HS-5 (cell line): ENCODE measurements at places on chromosomes 5 and 9.

DNA sequence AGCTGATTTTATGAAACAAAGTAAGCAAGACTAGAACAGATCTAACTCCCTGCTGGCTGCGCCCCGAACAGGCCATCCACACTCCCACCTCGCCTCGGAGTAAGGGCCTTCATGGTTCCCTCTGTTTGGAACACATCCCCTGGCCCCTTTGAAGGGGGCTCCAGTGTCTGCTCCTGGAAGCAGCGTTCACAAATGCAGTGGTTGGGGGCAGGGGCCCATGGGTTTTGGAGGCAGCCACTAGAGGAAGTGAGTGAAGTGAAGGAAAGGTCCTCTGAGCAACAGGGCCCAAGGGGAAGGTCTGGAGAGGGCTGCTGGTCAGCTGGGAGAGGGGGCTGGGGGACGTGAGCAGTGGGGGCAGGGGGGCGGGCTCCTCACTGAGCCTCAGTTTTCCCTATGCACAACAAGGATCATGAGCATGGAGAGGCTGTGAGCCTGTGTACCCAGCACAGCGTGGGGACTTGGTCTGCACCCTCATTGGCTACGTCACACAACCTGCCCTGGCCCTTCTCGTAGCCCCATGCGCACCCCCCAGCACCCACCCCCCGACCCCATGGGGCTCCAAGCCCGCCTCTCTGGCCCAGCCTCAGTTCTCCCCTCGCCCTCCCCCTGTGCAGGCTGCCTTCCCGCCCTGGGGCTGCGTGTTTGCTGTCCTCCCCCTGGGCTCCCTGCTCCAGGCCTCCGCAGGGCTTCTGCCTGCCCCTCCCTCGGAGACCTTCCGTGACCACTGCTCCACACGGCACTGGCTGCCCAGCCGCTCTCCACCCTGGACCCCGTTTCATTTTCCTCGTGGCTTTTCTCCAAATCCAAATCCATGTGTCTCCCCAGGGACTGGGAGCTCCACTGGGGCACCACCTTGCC lies 39.5 kb downstream of the RASGEF1C start:
- DNase-seq, result no peak

- peak; percentile 33 for DNase-seq
Observed at GRCh38 chr9:115650768-115651167, 502.8 kb upstream of the PAPPA start.

- DNase-seq, result peak; percentile 32
Observed at GRCh38 chr5:117414926-117415325, 840.3 kb upstream of the SEMA6A start.

- no peak for DNase-seq
Observed at GRCh38 chr5:2147504-2148311, 265.0 kb upstream of the IRX4 start.

DNA sequence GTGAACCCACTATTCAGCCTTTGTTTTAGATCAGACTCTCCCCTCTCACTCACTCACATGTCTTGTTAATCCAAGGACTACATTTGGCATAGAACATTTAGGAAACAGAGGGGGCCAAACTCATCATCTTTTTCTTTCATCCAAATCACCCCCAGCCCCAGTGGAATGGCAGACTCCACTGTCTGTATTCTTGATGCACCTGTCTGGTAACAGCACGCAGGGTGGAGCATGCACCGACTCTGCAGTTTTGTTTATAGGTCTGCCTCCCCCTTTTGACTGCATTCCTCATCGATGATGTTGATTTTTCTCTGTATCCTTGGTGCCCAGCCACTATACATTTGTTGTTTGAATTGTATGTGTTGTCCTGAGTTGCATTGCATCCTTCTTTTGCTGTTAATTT lies 66.0 kb downstream of the ANGPTL2 start:
- no peak for DNase-seq

- DNase-seq, result no peak
Observed at GRCh38 chr5:18142831-18143230, 508.6 kb downstream of the TAF11L14 start.

DNA sequence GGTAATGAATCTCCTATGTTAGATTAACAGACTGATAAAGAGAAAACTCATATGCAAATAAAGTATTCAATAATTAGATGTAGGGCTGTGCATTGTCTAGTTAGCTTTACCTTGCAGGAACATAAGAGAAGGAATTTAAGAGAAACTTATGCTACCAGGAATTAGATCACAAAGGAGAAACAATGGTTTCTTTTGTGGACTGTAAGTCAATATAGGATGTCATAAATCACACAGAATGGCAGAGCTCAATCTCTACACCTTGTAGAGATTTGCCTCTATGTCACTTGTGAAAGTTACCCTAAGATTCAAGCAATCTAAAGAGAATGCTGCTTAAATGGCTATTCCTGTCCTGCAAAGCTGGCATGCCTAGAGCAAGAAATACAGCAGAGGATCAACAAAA lies 26.0 kb downstream of the SLCO4C1 start:
- DNase-seq, result no peak

GRCh38 chr5:67792891-67793290 lies 422.7 kb upstream of the PIK3R1 start:
- no peak for DNase-seq

GRCh38 chr5:134851307-134851923 lies 5.6 kb downstream of the C5orf24 start:
- DNase-seq, result no peak

DNA sequence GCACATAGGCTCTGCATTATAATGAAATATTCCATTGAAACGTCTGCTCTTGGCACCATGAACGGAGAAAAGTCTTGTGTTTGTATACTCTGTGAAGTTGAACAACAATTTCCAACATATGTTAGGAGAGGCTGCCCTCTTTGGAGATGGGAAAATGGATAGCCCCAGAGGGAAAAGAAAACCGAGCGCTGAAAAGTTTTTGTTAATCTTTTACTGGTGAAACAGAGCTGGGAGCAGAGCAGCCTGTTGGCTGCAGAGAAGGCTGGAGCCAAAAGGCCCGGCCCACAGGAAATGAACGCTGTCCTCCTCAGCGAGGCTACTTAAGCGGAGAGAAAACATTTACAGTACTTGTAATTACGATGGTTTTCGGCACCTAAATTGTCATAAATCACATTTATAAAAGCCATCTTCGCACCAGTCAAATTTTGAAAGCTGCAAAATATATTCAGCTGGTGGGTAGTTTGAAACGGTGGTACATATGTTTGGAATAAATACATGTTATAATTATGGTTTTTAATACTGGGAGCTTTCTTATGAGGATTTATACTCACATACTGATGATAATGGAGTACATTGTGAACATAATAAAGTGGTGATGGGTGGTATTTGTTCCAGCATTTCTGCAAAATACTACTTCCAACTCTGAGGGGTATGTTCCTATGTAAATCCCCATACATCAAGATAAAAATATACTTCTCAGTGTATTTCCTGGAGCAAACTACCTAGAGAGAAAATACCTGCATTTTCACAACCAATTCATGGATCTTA lies 129.6 kb upstream of the CNTLN start:
- DNase-seq, result no peak

DNA sequence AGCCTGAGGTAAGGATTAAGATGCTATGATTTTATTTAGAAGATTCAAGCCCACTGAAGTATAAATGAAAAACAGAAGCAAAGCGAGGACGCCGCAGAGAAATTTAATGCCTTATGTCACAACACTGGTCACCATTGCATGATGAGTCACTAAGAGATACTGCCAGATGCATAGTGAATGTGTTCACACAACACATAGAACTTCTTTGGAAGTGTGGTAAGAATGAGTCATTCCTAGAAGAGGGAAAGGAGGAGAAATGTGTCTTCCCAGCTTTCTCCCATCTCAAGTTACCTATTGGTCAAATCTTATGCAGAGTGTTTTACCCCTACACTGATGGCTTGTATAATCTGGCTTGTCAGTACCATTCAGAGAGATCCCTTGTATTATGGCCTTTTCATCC lies 465.3 kb upstream of the ARRDC3 start:
- DNase-seq, result peak; percentile 82

- no peak for DNase-seq
Observed at GRCh38 chr5:6708814-6709213, 4.4 kb upstream of the TENT4A start.

DNA sequence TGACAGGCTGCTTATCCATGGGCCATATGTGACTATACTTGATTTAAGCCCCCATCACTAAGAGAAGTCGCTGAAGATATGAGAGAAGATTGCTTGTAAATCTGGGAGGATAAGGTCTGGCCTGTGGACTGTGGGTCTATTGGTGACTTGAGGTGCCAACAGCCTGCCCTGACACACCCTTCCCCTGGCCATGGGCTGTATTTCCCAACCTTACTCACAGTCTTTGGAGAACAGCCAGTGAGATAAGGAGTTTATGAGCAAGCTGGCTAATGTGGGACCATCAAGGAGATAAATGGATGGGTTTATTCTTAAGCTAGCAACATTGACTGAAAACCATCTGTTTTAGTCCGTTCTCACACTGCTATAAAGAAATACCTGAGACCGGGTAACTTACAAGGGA lies 231.3 kb downstream of the ZSWIM6 start:
- DNase-seq, result no peak

GRCh38 chr5:181134259-181134658 lies 3.3 kb upstream of the OR2V1 start:
- DNase-seq, result no peak

DNA sequence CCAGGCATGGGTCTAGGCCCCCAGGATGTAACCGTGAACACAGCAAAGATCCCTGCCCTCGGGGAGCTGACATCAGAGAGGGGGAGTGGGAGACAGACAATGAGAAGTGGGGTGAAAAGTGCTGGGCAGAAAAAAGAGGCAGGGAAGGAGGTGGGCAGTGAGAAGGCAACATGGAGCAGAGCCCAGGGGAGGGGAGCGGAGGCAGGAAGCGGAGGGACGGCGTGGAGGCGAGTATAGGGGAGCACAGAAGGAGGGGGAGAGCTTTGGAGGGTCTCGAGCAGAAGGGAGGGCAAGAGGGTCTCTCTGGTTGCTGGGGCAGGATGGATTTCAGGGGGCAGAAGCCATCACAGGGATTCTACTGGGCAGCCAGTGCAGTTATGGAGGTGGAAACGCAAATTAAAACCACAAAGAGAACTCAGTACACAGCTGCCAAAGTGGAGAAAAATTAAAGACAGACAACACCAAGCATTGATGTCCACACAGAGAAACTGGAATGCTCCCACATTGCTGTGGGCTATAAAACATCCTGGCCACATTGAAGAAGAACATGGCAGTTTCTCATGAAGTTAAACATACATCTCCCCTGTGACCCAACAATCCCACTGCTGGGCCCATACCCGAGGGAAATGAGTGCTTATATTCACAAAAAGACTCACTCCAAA lies 21.1 kb upstream of the LAMC3 start:
- DNase-seq, result no peak

DNA sequence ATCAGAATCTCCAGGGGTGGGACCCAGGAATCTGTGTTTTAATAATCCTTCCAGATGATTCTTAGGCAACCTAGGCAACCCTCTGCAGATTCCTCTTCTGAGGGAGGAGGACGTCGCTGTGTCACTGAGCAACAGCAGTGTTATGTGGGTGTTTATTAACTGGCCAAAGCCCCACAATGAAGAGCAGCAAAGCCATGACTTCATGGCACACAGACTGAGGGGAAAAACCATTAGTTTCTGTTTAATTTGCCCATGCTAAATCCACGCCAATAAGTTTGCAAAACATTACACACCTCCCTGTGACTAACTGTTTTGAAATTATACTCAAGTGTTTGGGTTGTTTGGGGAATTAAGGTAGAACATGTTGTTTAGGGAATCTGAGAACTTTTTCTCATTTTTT lies 83.7 kb upstream of the TMED7 start:
- no peak for DNase-seq

- no peak for DNase-seq
Observed at GRCh38 chr5:150443242-150444075, 6.1 kb downstream of the RPS14 start.

- no peak for DNase-seq
Observed at GRCh38 chr5:172299916-172300439, 16.4 kb upstream of the UBTD2 start.

DNA sequence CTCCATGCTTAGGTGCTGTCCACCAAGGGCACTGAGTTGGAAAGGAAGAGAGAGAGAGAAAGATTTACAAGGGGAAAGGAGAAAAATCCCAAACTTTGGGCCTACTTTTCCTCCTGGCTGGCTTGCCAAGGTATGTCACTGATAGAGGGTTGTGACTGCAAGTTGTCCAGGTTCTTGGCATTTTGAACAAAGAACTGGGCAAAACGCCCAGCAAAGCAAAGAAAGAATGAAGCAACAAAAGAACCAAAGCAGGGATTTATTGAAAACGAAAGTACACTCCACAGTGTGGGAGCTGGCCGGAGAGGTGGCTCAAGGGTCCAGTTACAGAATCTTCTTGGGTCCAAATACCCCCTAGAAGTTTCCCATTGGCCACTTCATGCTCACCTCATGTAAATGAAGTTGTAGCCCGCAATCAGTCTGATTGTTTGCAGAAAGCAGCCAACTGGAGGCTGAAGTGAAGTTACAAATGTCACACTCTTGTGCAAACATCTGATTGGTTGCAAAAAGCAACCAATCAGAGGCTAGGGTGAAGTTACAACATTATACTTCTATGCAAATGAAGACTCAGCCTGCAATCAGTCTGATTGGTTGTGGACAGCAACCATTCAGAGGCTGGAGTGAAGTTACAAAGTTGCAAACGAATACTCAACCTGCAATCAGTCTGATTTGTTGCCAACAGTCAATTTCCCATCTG lies 263.5 kb downstream of the YTHDC2 start:
- no peak for DNase-seq

DNA sequence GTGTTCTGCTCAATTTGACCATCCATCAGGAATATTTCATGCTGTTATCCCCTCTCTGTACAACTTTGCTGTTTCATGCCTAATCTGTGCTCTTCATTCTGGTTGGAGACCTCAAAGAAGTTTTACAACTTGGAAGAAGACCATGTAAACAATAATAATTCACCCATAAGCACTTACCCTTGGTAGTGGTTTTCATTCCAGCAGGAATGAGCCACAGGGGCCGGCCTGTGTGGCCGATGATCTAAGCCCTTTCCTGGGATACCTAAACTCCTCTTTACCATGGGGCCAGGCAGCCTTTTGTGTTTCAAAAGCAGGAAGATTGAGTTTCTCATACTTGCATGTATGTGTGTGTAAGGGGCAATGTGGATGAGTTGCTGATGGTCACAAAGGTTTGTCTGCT lies 165.0 kb downstream of the FGF1 start:
- no peak for DNase-seq

GRCh38 chr9:108765265-108765664 lies 90.5 kb downstream of the ACTL7B start:
- DNase-seq, result no peak

GRCh38 chr5:122516432-122516743 lies 204.4 kb downstream of the SNCAIP start:
- no peak for DNase-seq

GRCh38 chr5:403995-404394 lies 39.0 kb upstream of the EXOC3 start:
- no peak for DNase-seq

DNA sequence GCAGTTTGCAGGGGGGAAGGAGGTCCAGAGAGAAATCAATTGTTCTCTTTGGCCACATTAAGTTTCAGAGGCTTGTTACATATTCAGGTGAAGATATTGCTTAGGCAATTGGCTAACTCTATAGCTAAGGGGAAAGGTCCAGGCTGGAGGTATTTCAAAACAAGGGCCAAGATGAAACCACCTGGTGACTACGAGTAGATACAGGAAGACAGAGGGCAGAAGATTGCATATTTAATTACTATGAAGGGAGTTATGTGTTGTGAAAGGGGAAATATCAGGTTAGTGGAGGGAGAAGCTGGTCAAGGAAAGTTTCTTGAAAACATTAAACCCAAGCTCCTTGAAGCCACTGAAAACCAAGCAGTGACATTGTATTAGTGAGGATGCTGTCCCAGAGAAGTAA lies 1.9 kb upstream of the RAD23B start:
- DNase-seq, result no peak
